ENCODE measurements at places on chromosomes 12 and 14.

- H3K36me3 ChIP-seq: no peaks in the 10 kb centered on the region
- no peaks in the 10 kb centered on the region for H3K27me3 ChIP-seq
- no peak overlapping the region for H3K4me3 ChIP-seq
- no peak overlapping the region for H3K27ac ChIP-seq
- DNase-seq: no peak
- no peaks in the 10 kb centered on the region for H3K4me1 ChIP-seq
Observed at GRCh38 chr12:24398605-24399004, 449.1 kb upstream of the SOX5 start.

GRCh38 chr12:120544691-120545090 lies 10.5 kb downstream of the RNF10 start:
- H3K4me1 ChIP-seq: peaks cover 21% of the 10 kb centered on the region
- H3K36me3 ChIP-seq: peaks cover 47% of the 10 kb centered on the region
- DNase-seq: no peak
- H3K27ac ChIP-seq: no peak overlapping the region

- H3K27me3 ChIP-seq: no peaks in the 10 kb centered on the region
- DNase-seq: no peak
- H3K4me3 ChIP-seq: no peak overlapping the region
- H3K27ac ChIP-seq: no peak overlapping the region
Observed at GRCh38 chr14:26213846-26214575, 383.8 kb downstream of the NOVA1 start.

DNA sequence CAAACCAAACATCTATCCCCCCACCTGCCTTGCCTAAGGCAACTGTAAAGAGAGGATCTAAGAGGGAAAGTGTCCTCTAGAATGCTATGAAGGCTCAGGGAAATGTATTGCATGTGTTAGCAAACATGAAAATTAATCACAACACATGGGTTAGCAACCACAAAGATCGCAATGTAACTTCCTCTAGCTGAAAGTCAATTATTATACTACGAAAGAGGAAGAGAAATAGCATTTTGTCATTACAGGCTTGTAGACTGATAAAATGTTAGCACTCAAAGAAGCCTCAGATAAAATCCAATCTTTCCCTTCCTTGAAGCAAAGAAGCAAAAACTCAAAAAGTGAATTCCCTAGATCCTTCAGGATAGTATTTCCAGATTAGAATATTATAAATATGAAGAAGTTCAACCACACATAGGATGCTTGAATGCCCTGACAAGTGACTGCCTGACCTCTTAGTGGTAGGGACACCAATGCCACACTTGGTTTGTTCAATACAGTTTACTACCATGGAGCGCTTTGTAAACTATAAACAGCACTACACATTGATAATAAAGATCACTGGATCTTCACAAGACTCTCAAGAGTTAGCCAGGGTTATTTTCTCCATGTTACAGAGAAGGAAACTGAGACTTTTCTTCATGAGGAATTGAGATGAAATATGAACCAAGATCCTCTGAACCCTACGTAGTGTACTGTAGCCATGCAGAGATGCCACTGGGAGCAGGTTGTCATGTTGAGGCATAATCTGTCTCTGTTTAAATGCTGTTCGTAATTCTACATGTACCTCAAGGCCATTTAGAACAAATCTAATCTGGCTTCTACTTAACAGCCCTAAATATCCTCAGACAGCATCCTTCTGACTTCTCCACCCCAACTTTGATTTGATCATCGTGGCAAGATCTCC lies 100.7 kb downstream of the ITPR2 start:
- H3K4me1 ChIP-seq: peaks cover 72% of the 10 kb centered on the region
- DNase-seq: no peak
- no peak overlapping the region for H3K4me3 ChIP-seq
- no peak overlapping the region for H3K27ac ChIP-seq
- no peaks in the 10 kb centered on the region for H3K27me3 ChIP-seq
- H3K36me3 ChIP-seq: peaks cover 4% of the 10 kb centered on the region

DNA sequence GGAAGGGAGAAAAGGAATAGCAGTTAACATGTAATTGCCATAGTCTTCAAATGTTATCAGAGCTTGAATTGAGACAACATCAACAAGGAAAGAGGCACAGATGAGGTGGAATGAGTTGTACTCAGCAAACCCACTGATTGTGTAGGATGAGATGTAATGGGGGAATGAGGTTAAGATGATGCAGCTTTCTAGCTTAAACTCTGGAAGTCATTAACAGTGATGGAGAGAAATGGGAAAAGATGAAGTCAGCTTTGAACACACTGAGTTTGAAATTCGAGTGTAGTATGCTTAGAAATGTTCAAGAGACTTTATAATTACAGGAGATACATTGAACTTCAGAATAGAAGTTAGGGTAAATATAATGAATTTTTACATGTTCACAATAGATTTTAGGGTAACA lies 106.9 kb downstream of the PRKD1 start:
- DNase-seq: no peak
- no peaks in the 10 kb centered on the region for H3K36me3 ChIP-seq
- no peaks in the 10 kb centered on the region for H3K27me3 ChIP-seq
- H3K27ac ChIP-seq: no peak overlapping the region

- DNase-seq: no peak
- peaks cover 76% of the 10 kb centered on the region for H3K36me3 ChIP-seq
- H3K27me3 ChIP-seq: no peaks in the 10 kb centered on the region
Observed at GRCh38 chr12:133130808-133131128, 341 bp downstream of the ZNF10 start.

DNA sequence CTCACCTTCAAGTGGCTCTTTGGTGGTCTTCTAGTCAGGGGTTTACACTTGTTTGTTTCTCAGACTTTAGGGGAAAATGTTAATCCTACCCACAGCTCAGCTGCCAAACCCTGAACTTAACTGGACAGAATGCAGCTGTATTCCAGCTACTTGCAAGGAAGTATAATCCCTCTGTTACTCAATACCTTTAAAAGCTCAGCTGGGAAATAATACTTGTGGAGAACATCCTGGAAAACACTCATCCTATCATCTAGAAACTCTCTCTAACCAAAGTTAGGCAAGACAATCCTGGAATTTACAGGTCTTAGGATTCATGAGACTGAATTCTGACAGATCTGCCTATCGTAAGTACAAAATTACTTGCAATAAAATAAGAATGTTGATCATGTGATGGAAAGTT lies 404.1 kb downstream of the ADAMTS20 start:
- DNase-seq: no peak
- no peaks in the 10 kb centered on the region for H3K36me3 ChIP-seq
- H3K4me3 ChIP-seq: no peak overlapping the region
- H3K27me3 ChIP-seq: no peaks in the 10 kb centered on the region

- H3K4me1 ChIP-seq: peaks cover 3% of the 10 kb centered on the region
- no peaks in the 10 kb centered on the region for H3K27me3 ChIP-seq
- no peak overlapping the region for H3K4me3 ChIP-seq
Observed at GRCh38 chr12:1289371-1290155, 298.5 kb downstream of the ERC1 start.

- H3K4me3 ChIP-seq: no peak overlapping the region
- H3K27me3 ChIP-seq: peaks cover 23% of the 10 kb centered on the region
- no peak for DNase-seq
- H3K36me3 ChIP-seq: no peaks in the 10 kb centered on the region
Observed at GRCh38 chr14:96590190-96590864, 88.1 kb downstream of the PAPOLA start.

- H3K27me3 ChIP-seq: peaks cover 3% of the 10 kb centered on the region
- no peak overlapping the region for H3K4me3 ChIP-seq
- H3K27ac ChIP-seq: no peak overlapping the region
- no peaks in the 10 kb centered on the region for H3K36me3 ChIP-seq
- H3K4me1 ChIP-seq: no peaks in the 10 kb centered on the region
Observed at GRCh38 chr14:104316121-104316722, 177.8 kb downstream of the KIF26A start.

DNA sequence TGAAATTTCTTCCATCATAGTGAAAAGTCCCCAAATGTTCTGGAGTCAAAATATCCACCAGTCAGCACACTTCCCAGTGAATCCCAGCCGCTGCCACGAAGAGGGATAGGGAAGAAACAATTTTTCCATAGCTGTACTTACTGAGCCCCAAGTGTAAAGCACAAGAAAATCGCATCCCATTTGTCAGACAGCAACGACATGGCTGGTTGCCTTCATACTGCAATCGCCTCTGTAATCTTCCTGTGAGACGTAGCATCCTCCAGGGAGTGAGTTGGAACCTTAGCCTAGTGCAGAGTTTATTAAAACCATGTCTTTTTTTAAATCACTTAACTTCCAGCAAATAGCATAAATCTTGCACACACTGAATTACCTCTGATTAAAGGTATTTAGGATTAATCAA lies 56.8 kb downstream of the GNG2 start:
- H3K4me1 ChIP-seq: peaks cover 25% of the 10 kb centered on the region
- H3K27ac ChIP-seq: peak overlapping the region; percentile 47

- H3K36me3 ChIP-seq: peaks cover 5% of the 10 kb centered on the region
- no peak overlapping the region for H3K4me3 ChIP-seq
- peaks cover 8% of the 10 kb centered on the region for H3K27me3 ChIP-seq
- no peak for DNase-seq
- H3K4me1 ChIP-seq: peaks cover 2% of the 10 kb centered on the region
Observed at GRCh38 chr12:15527201-15528080, 205.1 kb downstream of the PTPRO start.

- no peak overlapping the region for H3K4me3 ChIP-seq
- peaks cover 21% of the 10 kb centered on the region for H3K36me3 ChIP-seq
- peak overlapping the region; percentile 22 for H3K27ac ChIP-seq
- DNase-seq: no peak
- no peaks in the 10 kb centered on the region for H3K4me1 ChIP-seq
- H3K27me3 ChIP-seq: no peaks in the 10 kb centered on the region
Observed at GRCh38 chr12:39503439-39503838, 60.5 kb upstream of the KIF21A start.

GRCh38 chr14:101552786-101553231 lies 8.5 kb upstream of the DIO3 start:
- no peak for DNase-seq
- H3K4me1 ChIP-seq: no peaks in the 10 kb centered on the region
- no peak overlapping the region for H3K27ac ChIP-seq
- H3K27me3 ChIP-seq: peaks cover 39% of the 10 kb centered on the region
- H3K4me3 ChIP-seq: no peak overlapping the region

Measured in naive thymus-derived CD8-positive, alpha-beta T cell (primary cell).